ENCODE measurements at places on chromosomes 12 and 14. TPM values are rescaled to one million over a fixed set of nuclear protein-coding genes. Genes with fewer than 3 reads are reported as not detected.

- no peak overlapping the region for H3K27ac ChIP-seq
- no peaks in the 10 kb centered on the region for H3K27me3 ChIP-seq
- DNase-seq: no peak
- no peaks in the 10 kb centered on the region for H3K4me1 ChIP-seq
These were observed 266.2 kb downstream of the C12orf75 start for GRCh38 chr12:105596731-105597130.

- no peak overlapping the region for H3K4me3 ChIP-seq
- H3K36me3 ChIP-seq: no peaks in the 10 kb centered on the region
- H3K27me3 ChIP-seq: peaks cover 5% of the 10 kb centered on the region
- H3K27ac ChIP-seq: no peak overlapping the region
- DNase-seq: peak; percentile 28
These were observed 21.2 kb upstream of the FOXJ2 start for GRCh38 chr12:8011331-8011730.

DNA sequence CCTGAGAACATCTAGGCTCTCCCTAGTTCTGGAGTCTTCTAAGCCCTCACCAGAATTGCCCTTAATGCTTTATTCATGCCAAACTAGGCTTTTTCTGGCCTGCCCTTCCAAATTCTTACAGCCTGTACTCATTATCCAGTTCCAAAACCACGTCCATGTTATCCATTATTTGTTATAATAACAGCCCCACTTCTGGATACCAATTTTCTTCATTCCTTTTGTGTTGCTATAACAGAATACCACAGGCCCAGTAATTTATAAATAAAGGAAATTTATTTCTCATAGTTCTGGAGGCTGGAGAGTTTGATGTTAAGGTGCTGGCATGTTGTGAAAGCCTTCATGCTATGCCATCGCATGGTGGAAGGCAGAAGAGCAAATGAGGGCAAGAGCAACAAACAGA lies 68.0 kb upstream of the AMIGO2 start:
- no peaks in the 10 kb centered on the region for H3K27me3 ChIP-seq
- H3K27ac ChIP-seq: no peak overlapping the region
- no peaks in the 10 kb centered on the region for H3K4me1 ChIP-seq
- no peaks in the 10 kb centered on the region for H3K36me3 ChIP-seq

- peak; percentile 78 for DNase-seq
- peak overlapping the region; percentile 16 for H3K27ac ChIP-seq
- H3K4me3 ChIP-seq: no peak overlapping the region
These were observed 2.8 kb downstream of the SRSF9 start for GRCh38 chr12:120466560-120467315.

DNA sequence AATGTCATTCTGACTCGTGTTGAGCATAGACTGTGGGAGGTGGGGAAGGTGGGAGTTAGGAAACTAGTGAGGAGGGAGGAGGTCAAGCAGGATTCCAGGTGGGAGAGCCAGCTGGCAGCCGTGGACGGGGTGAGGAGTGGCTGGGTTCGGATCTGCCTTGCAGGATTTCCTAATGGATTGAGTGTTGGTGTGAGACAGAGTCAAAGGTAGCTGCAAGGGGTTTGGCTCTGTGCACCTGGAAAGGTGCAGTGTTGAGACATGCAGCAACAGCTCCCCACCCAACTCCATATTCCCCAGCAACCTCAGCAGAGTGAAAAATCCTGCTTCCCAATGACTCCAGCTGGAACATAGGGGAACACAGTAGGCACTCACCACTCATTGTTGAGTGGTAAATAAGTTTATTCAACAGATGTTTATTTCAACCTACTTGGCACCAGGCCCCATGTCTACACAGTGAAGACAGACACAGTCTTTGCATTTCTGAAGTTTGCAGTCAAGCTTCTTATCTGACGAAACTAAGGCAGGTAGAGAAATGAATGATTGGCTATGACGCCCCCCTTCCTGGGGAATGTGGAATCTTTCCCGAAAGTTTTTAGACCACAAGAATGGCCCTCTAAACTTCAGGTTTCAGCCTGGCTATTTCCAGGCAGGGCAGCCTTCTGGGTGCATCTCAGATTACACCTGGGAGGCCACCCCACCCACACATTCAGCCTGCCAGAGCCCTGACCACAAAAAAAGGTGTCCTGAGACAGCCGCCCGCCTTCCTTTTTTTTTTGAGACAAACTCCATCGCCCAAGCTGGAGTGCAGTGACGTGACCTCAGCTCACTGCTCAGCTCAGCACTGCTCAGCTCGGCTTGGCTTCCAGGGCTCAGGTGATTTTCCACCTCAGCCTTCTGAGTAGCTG lies 37.9 kb upstream of the PLEKHG6 start:
- H3K27ac ChIP-seq: no peak overlapping the region
- H3K36me3 ChIP-seq: no peaks in the 10 kb centered on the region
- H3K4me1 ChIP-seq: no peaks in the 10 kb centered on the region
- no peak for DNase-seq

DNA sequence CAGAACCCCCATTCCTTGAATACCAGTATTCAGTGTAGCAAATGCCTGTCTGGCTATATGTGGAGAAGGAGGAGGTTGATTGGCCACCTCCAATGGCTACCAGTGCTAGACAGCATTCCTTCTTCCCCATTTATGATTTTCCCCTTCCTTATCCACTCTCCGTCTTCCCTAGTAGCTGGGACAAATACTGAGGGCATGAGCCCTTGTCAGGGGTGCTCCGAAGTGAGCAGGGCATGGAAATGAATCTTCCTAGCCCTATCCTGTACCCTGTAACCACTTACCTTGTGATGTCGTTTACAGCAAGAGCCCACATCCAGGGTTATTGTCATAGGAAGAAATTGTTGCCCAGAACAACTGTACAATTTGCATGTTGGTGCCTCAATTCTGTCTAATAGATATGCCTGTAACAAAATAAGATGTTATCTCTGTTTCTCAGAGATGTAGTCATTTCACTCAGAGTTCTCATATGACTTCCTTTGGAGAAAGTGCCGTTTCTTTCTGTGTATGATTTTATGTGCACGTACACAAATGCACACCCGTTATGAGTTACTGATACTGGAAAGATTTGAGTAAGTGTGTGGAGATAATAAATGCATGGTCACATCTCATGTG lies 423.7 kb downstream of the EGLN3 start:
- DNase-seq: no peak
- H3K36me3 ChIP-seq: no peaks in the 10 kb centered on the region
- no peak overlapping the region for H3K4me3 ChIP-seq
- H3K27me3 ChIP-seq: no peaks in the 10 kb centered on the region
- H3K4me1 ChIP-seq: peaks cover 11% of the 10 kb centered on the region

- H3K4me3 ChIP-seq: peak overlapping the region; percentile 55
- H3K27me3 ChIP-seq: peaks cover 74% of the 10 kb centered on the region
- H3K36me3 ChIP-seq: no peaks in the 10 kb centered on the region
- peak; percentile 18 for DNase-seq
- H3K27ac ChIP-seq: no peak overlapping the region
- H3K4me1 ChIP-seq: peaks cover 13% of the 10 kb centered on the region
These were observed 1.1 kb upstream of the BCL11B start for GRCh38 chr14:99272899-99273765.

- H3K27ac ChIP-seq: no peak overlapping the region
- H3K36me3 ChIP-seq: no peaks in the 10 kb centered on the region
- no peak for DNase-seq
- no peaks in the 10 kb centered on the region for H3K4me1 ChIP-seq
These were observed 334.4 kb downstream of the EMP1 start for GRCh38 chr12:13530966-13531365.

DNA sequence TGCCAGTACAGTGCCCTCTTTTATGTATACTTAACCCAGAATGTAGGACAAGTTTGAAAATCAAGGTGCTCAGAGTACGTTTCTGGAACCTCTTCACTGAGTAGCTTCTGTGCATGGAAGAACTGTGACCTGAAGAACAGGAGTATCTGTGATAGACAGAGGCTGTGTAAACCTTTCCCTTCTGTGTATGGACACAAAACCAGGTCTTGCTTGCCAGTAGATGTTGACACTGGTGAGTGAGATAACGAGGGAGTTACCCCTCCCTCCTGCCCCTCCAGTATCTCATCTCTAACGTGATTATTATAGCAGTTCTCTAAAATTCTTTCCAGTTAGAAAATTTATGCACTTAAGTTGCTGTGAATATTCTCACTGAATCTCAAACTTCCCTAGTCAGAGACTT lies 170.8 kb downstream of the RPL10L start:
- no peaks in the 10 kb centered on the region for H3K4me1 ChIP-seq
- no peaks in the 10 kb centered on the region for H3K36me3 ChIP-seq
- no peaks in the 10 kb centered on the region for H3K27me3 ChIP-seq

DNA sequence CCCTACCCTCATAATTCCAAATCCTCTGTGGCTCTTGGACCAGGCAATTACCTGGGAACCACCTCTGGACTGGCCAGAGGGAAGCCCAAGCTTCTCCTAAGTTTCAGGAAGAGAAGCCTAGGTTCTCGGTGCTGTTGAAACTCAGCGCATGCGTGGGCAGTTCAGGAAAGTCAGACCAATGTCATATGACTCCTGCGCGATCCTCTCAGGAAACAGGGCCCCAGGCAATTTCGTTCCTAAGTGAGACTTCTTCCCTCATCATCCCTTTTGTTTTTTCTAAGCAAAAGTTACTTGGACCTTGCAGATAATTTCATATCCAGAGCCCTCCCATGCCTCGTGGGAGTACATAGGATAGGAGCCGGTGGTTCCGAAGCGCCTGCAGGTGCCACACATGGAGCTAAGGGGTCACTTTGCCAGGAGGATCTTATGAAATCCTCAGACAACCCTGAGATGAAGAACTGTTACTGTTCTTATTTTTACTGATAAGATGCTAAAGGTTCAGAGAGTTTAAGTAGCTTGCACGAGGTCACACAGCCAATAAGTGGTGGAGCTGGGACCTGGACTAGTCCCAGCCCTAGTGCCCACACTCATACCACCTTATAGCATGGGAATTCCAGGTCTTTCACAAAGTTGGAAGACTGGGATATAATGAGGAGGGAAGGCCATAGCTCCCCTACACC lies 168.2 kb downstream of the ZFP36L1 start:
- no peak overlapping the region for H3K27ac ChIP-seq
- H3K36me3 ChIP-seq: no peaks in the 10 kb centered on the region
- H3K27me3 ChIP-seq: no peaks in the 10 kb centered on the region
- no peak overlapping the region for H3K4me3 ChIP-seq
- H3K4me1 ChIP-seq: peaks cover 7% of the 10 kb centered on the region

DNA sequence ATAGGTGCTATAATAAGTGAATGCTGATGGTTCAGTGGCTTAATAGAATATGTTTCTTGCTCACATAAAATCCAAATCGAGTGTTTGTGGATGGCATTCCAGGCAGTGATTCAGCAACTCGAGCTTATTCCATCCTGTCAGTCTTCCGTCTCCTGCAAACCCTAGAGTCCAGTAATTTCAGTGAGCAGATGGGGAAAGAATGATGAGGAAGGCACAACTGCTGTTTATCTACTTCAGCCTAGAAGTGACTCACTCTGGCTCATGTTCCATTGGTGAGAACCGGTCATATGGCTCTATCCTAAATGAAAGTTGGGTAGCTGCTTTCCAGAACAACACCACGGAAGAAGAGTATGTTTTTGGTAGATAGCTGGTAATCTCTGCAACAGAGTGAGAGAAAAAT lies 421.8 kb upstream of the PDE3A start:
- peak overlapping the region; percentile 38 for H3K4me3 ChIP-seq
- peaks cover 16% of the 10 kb centered on the region for H3K4me1 ChIP-seq
- DNase-seq: peak; percentile 92
- H3K27ac ChIP-seq: peak overlapping the region; percentile 50

- H3K36me3 ChIP-seq: no peaks in the 10 kb centered on the region
- H3K4me1 ChIP-seq: 0 out of 2 replicates have a peak, but pooled peaks cover 12% of the 10 kb centered on the region
- H3K27me3 ChIP-seq: no peaks in the 10 kb centered on the region
- no peak for DNase-seq
- no peak overlapping the region for H3K27ac ChIP-seq
These were observed 245.0 kb upstream of the PWP1 start for GRCh38 chr12:107440606-107441005.

DNA sequence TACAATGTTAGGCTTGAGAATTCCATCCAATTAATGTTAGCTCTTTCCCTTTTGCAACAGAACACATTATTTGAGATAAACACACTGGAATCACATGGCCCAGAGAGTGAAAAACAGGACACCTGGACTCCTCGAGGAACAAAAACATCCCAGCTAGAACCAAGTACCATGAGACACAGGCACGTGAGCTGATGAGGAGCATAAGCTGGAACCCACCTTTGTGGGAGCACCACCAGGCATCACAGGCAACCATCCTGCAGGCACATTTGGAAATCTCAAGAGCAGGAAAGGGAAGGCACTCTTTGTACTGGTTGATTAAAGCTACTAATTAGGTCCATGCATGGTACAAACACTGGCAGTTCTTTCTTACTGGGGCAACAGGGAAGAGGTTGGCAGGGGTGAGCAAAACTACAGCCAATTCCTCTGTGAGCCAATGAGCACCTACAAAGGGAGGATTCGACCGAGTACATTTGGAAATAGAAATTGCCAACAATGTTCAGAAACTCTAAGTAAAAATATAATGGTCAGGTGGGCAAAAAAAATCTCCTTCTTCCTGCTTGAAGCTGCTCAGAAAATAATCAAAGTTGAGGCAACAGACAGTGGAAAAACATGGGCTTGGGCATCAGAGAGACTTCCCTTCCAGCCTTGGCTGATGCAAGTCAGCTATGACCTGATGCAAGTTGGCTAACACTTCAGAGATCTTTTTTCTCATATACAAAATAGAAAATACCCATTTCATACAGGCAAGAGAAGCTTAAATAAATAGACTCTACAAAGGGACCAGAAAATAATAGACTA lies 216.7 kb downstream of the NUAK1 start:
- H3K27ac ChIP-seq: peak overlapping the region; percentile 32
- no peak overlapping the region for H3K4me3 ChIP-seq
- no peaks in the 10 kb centered on the region for H3K27me3 ChIP-seq
- H3K4me1 ChIP-seq: peaks cover 17% of the 10 kb centered on the region

DNA sequence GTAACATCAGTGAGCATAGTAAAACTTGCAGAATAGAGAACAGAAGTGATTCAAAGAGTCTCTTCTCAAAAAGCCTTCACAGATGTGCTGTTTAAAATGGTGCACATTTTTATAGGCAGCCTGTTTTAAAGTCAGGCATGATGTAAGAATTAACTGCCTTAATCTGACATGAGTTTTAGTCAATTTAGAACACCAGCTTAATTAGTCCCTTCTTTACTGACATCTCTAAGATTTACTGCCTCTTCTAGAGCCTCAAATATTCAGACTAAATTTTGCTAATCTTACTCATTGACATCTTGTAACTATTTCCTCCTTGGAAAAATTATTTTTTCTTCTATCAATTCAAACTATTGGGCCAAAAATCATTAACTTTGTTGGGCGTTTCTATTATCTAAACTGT lies 782.5 kb downstream of the C12orf50 start:
- no peaks in the 10 kb centered on the region for H3K27me3 ChIP-seq
- H3K36me3 ChIP-seq: no peaks in the 10 kb centered on the region
- no peak for DNase-seq
- H3K4me3 ChIP-seq: no peak overlapping the region
- peaks cover 7% of the 10 kb centered on the region for H3K4me1 ChIP-seq
- H3K27ac ChIP-seq: no peak overlapping the region

The CEBPE gene
- total RNA-seq: not detected

The FOXG1 gene
- total RNA-seq: not detected

The NTS gene
- total RNA-seq: not detected

The PHLDA1 gene
- 36.7 TPM for total RNA-seq

The KICS2 gene
- 5.1 TPM for total RNA-seq

The SVOP gene
- not detected for total RNA-seq

The FZD10 gene
- not detected for total RNA-seq

The TNS2 gene
- total RNA-seq: 48.6 TPM
